Naive thymus-derived CD4-positive, alpha-beta T cell (primary cell): ENCODE measurements at places on chromosomes 11 and 22.
A peak's percentile ranks its signal among the peaks of the same experiment; 100 is the strongest.

DNA sequence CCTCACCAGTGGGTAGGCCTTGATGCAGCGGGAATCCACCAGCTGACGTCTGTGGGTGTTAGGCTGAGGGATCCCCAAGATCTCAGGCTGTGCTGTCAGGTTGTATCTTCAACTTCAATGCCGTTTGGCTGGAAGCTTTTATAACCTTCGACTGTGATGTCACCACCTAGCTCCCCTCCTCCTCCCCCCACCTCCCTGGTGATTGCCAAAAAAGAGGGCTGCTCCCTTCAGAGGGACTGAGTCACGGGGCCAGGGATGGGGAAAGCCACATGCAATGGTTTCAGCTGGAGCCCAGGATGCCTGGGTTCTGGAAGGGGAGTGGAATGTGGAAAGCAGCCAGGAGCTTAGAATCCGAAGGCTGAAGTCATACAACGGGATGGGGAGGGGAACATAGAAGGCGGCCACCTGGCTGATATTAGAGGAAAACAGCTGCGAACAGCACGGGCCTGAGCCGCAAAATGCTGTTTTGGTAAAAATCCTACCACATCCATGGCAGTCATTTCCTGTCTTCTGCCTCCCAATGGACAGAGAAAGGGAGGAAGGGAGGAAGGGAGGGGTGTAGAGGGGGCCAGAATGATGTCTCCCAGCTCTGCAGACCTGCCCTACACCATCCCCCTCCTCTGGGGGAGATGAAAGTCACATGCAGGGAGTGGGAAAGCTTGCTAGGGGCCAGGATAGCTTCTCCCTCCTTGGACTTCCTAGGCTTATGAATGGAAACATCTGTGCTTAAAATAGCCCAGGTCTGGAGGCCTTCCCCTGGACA is at the start of gene LRRN4CL:
TSS of gene LRRN4CL (minus strand) at position 110 of the 763 bp plus-strand sequence. CDS start 1,022 bp downstream, outside the sequence.
- no peak for DNase-seq

GRCh38 chr22:32644252-32645100 is 157.0 kb upstream of the TIMP3 start:
- DNase-seq, result peak; percentile 34

- DNase-seq, result no peak
Observed at GRCh38 chr22:49751966-49752597, 75.6 kb downstream of the BRD1 start.

- no peak for DNase-seq
Observed at GRCh38 chr11:112087212-112087611, 539 bp downstream of the SDHD start.

DNA sequence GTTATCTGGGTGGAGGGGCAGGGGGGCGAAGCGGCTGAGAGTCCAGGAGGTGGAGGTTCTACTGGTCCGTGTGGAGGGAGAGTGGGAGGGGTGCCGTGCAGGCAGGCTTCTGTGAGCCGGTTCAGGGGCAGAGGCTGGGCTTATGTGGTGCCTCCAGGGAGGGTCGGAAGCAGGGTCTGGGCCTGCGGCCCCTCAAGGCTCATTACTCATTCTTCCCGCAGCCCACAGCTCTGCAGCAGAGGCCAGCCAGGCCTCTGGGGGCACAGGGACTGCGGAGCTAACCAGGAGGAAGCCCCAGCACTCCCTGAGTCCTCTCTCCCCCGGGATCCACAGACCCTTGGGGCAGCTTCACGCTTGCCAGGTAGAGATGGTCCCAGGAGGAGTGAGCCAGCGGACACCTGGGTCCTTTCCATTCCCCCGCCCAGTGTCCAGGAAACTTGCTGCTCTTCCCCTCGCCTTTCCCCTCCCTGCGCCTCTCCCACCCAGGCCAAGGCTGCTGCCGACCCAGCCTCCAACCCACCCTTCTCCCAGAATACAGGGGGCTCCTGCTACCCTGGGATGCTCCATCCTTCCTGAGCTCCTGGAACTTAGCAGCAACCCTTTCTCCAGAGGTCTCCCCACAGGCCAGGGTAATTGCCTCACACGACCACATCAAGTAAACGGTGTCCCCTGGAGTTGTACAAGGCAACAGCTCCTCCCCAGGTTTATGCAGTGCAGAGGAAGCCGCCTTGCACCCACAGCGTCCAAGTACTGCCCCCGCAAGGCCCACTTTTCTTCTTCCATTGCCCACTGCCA is 6.3 kb downstream of the NRXN2 start:
- no peak for DNase-seq

DNA sequence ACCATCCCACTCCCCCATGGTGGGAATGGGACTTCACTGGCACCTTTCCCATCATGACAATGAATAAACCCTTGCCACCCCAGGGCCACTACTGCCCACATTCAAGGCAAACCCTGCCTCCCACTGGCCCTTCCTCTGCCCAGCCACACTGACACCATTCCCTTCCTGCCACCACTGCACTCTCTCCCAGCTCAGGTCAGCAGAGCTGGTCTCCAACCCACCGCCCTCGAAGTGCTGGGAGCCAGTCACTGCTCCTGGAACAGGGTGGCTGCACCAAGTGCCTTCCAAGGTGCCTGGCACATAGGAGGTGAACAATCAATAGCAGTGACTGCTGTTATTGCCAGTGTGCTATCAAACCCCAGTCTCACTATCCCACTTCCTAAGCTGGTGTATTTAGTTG is 27.1 kb downstream of the PRDM10 start:
- no peak for DNase-seq

DNA sequence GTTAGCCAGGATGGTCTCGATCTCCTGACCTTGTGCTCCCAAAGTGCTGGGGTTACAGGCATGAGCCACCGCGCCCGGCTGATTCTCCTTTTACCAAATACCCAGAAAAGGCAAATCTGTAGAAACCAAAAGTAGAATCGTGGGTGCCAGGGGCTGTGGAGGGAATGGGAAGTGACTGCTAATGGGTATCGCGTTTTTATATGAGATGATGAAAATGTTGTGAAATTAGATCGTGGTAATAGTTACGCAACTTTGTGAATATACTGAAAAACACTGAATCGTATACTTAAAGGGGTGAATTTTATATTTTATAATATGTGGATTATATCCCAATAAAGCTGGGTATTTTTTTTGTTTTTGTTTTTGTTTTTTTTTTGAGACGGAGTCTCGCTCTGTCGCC is 48.2 kb upstream of the CREB3L1 start:
- no peak for DNase-seq

GRCh38 chr11:4459500-4459899 is 10.4 kb downstream of the OR52K2 start:
- no peak for DNase-seq

GRCh38 chr11:69293819-69294505 is at the start of gene MYEOV:
MYEOV (plus strand) TSS chr11:69294155; CDS start chr11:69295355, 1,200 bp downstream.
- no peak for DNase-seq

DNA sequence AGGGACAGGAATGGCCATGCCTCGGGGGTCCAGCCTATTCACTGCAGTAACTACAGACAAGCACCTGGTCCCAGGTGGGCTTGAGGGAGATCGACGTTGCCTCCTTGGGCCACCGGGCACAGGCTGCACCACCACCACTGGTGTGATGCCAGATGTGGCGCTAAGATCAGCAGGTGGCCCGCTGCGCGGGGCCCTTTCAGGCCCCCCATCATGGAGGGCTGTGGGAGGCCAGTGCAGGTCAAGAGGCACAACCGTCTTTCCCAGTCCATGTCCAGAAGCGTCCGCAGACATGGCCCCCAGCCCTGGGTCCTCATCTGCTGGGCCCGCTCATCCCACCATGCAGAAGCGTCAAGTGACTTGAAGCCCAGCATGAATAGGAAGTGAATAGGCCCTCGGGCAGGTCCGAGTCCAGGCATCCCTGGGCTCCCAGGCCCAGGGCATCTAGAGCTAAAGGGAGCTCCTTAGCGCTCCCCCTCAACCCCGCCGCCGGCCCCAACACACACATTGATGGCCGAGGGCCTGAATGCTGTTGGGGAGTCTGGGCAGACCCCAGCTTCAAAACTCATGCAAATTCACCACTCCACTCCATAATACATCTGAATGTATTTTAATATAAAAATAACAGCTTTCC is 18.3 kb downstream of the FADS3 start:
- no peak for DNase-seq

GRCh38 chr22:46574993-46575910 is 37.8 kb upstream of the CELSR1 start:
- no peak for DNase-seq

GRCh38 chr22:39655831-39656230 is 85.3 kb downstream of the CACNA1I start:
- no peak for DNase-seq

- DNase-seq, result no peak
Observed at GRCh38 chr11:57357856-57358255, 19.7 kb downstream of the P2RX3 start.
